Urinary bladder (tissue), 4 donors: ENCODE measurements at places on chromosomes 3 and 15.

DNA sequence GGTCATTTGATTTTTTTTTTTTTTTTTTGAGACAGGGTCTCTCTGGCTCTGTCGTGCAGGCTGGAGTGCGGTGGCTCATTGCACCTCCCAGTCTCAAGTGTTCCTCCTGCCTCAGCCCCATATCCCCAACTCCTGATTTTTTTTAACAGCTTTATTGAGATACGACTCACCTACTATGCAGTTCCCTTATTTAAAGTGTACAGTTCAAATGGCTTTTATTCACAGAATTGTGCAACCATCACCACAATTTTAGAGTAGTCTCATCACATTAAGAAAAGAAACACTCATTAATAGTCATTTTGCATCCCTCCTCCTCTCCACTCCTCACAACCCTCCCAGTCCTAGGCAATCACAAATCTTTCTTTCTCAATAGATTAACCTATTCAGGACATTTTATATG is 1.9 kb upstream of the TRA2B start:
- DNase-seq: no peak

DNA sequence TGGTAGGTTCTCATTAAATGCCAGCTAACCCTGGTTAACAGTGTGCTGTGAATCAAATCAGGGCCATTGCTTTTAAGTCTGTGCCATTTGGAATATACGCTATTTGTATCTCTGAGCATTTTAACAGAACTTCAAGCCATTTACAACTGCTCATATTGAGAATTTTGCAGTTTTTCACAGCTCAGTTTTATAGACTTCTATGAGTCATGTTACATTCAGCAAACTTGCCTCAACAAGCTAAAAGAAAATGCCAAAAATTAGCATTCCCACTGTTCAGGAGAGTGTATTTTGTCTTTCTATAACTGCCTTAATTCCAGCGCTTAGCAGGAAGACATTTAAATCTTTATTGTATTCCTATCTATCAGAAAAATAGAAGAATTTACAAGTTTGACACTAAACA is 196.4 kb downstream of the GBE1 start:
- DNase-seq: no peak

- no peak for DNase-seq
Measured at GRCh38 chr15:41804361-41804760, 23.5 kb upstream of the JMJD7 start.

GRCh38 chr3:152307829-152308474 is 39.2 kb downstream of the MBNL1 start:
- no peak for DNase-seq

GRCh38 chr3:152266221-152266995 is 2.3 kb upstream of the MBNL1 start:
- DNase-seq: peak; percentile 6

DNA sequence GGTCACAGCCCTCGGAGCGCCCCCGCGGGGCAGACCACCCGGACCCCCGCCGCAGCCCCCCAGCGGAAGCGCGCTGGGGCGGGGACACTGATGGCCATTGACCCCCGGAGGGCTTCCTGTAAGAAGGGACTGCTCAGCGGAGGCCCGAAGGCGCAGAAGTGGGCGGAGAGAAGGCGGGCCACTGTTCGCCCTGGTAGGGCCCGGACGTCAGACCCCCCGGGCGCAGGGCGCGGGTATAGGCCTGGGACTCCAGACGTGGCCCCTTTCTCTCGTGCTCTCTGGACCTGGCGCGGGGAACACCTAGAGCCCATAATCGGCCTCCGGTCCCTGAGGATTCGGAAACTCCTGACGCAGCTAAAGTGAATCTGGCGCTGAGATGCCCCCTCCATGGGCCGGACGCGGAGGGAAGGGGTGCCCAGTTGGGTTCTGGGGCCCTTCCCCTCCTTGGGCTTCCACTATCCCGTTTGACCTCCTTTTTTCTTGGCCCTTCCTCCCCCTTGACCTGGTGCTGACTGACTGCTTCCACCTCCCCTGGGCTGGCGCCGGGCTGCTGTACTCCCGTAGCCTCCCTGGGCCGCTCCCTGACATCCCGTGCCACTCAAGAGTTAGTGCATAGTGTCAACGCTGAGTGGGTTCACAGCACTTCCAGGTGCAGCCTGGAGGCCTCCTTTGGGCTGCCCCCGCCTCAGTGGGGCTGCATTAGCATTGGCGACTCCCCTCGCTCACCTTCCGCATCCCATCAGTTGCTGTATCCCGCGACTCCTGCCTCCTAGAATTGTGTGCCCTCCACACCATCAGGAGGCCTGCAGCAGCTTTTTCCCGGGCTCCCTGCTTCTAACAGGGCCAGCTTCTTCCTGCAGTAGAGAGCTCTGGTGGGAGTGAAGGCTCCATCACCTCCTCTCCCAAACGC is 694 bp downstream of the ABTB1 start:
- DNase-seq: no peak

- DNase-seq: no peak
Measured at GRCh38 chr3:125587039-125587648, 8.2 kb downstream of the OSBPL11 start.

- no peak for DNase-seq
Measured at GRCh38 chr3:112350018-112350810, 17.3 kb downstream of the CD200 start.

- DNase-seq: no peak
Measured at GRCh38 chr15:31235311-31236183, 91.1 kb upstream of the KLF13 start.

GRCh38 chr3:45441584-45442310 is 53.4 kb downstream of the LARS2 start:
- DNase-seq: peak; percentile 55

DNA sequence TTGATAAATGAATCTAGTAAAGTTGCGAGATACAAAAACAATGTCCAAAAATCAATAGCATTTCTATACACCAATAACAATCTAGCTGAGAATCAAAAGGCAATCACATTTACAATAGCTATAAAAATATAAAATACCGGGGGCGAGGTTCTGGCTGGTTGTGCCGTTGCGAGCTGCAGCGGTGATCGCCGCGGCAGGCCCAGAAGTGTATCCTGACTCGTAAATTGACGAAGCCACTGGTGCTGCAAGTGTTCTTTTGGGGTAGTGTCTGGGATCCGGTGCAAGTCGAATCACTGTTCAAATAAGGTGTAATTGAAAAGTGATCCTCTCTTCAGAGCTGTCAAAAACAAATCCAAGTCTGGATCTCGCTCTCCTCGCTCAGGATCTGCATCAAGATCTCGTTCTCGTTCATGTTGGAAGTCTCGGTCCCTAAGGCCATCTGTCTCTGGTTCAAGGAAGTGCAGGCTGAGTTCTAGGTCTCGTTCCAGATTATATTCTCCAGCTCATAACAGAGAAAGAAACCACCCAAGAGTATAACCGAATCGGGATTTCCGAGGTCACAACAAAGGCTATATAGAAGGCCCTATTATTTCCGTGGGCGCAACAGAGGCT is 80.1 kb upstream of the STT3B start:
- no peak for DNase-seq

DNA sequence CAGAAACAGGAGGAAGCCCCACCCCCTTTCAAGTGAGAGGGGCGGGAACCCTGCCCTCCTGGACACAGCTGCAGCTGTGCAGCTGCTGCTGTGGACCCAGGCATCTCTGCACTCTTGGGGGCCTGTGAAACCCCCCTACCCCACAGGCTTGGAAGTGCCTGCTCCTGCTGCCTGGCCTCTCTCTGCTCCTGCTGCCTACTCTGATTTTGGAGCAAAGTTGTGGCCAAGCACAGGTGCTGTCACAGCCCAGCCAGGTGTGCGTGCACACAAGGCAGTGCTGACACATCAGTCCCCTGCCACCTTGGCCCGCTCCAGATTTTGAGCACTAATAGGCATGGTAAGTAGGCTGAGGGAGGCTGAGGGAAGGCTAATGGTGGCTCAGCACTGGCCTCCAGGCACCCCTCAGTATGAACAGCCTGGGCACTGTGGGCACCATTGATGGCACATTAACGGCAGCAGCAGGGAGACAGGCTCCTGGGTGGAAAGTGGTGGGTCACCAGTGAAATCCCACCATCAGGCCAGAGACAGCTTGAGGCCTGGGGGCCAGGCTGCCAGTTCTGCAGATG is 890.9 kb downstream of the GBE1 start:
- DNase-seq: no peak

DNA sequence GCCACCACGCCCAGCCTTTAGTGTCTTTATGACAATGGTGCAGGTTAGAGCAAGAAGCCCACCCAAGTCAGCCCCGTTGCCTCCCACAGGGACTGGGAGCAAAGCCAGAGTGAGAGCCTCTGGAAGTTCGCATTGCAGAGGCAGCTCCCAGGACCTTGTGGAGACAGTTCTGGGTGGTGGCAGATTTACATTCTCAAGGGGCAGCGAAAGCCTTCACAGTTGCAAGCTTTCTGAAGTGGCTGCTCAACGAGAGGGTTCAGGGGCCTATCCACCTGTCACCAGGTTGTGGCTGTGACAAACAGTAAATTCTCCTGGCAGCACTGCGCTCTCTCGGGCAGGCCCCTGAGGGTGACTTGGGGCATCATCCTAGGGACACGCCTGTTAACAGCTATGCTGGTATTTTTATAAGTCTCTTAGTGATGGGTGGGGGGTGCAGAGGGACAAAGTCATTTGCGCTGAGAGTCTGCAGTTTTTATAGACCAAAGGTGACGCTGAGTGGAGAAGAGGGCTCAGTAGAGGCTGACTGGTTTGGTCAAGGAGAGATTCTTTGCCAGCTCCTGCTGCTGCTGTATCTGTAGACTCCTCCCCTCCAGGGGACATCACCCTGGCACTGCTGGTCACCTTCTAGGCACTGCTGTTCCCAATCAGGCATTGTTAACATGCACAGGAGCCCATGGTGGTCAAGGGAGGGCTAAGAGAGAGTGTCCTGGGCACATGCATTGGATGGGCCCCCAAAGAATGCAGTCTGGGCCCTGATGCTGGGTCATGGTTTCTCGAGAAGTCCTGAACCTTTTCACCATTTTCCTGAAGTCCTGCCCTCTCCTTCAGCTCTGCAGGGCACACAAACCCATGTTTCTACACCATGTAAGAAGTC is 57.5 kb upstream of the KLF13 start:
- DNase-seq: no peak

GRCh38 chr3:188319569-188319968 is 165.6 kb downstream of the LPP start:
- no peak for DNase-seq

DNA sequence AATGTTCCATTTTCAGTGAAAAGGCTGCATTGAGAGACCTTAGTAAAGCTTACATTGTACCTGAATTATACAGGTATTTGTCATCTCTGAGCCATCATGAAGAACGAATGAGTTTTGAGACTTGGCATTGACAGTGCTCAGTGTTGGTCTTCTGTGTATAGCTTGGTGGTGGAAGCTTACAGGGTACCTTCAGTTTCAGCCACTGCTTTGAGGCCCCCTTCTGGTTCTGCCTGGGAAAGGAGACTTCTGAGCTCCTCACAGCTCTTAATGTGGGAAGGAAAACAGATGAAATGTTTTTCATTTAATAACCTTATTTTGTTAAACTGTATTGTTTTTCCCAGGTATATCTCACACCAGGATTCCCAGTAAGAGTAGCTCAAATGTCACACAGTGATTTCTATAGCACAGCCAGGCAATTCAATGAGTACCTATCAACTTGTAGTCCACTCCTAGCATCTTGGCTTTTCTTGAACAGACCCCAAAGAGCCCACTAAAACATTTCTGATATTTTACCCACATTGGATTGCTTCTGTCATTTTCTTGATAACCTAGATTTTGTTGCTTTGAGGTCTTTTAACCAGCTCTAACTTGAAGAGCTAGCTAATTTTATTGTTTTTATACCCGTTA is 5.6 kb downstream of the SERPINI1 start:
- no peak for DNase-seq

DNA sequence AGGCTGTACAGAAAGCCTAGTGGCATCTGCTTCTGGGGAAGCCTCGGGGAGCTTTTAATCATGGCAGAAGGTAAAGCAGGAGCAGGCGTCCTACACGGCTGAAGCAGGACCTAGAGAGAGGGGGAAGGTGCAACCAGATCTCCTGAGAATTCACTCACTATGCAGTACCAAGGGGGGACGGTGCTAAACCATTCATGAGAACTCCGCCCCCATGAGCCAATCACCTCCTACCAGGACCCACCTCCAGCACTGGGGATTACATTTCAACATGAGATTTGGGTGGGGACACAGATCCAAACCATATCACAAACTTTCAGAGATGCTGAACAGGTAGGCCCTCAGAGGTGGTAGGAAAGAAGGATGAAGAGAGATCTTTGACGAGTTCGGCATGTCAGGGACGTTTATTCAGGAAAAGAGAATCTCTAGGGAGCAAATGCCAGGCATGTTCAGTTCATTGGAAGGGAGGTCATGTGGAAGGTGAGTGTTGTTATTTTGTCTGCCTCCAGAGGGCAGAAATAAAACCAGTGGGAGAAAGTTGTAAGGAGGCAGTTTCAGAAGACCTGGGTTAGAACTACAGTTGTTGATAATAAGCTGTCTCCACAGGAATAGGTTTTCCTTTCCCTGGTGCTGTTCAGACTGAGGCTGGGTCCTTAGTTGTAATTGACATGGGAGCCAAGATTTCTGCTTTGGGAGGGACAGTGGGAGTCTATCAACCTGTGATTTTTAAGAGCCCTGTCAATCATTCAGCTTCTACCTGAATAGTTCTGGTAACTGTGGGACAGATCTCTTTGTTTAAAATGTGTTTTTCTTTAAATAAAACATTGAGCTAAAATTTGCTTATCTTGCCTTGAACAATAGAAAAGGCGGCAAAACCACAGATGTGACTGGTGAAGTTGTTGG is 4.3 kb upstream of the FNDC3B start:
- DNase-seq: no peak

DNA sequence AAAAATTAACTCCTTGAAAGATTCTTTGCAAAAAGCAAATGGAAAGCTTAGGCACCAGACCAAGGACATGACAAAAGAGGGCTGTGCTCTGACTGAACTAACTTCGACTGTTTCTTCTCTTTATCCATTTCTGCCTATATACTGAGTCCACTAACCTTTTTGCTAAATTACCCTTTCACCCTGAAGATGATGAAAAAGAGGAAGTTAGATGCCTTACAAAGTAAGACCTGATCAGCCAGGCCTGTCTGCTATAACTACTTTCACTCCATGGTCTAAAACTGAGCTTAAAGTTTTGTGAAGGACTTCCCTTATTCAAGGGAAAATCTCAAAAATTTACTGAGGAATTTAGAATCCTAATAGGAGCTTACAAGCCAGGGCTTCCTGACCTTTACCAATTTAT is 6.2 kb upstream of the IGSF10 start:
- DNase-seq: no peak

DNA sequence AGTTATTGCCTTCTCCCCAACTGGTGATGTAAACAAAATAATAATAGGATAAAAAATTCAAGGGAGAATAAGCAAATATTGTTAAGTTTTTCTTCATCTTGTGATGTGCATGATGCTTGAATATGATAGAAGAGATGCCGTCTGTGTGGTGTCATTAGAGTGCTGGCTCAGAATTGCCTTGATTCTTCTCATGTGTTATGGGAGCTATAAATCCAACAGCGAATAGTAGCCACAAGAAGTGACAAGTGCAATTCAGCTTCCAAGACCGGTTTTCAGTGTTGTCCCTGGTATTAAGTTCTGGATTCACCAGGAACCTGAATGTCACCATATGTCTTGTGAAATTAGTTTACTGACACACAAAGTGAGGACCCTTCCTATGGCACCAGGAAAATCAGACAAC is 547.0 kb downstream of the NSUN3 start:
- DNase-seq: no peak

GRCh38 chr3:48092270-48092669 is 76.1 kb upstream of the MAP4 start:
- no peak for DNase-seq
